ENCODE measurements at places on chromosomes 12 and 14. TPM values are rescaled to one million over a fixed set of nuclear protein-coding genes. Genes with fewer than 3 reads are reported as not detected.

TPPP2 gene
- total RNA-seq: 1.1 TPM

ENDOU gene
- not detected for total RNA-seq

SMARCC2 gene
- total RNA-seq: 68.8 TPM

OTX2 gene
- not detected for total RNA-seq

HHIPL1 gene
- 1.5 TPM for total RNA-seq

COX14 gene
- total RNA-seq: 234 TPM

DNA sequence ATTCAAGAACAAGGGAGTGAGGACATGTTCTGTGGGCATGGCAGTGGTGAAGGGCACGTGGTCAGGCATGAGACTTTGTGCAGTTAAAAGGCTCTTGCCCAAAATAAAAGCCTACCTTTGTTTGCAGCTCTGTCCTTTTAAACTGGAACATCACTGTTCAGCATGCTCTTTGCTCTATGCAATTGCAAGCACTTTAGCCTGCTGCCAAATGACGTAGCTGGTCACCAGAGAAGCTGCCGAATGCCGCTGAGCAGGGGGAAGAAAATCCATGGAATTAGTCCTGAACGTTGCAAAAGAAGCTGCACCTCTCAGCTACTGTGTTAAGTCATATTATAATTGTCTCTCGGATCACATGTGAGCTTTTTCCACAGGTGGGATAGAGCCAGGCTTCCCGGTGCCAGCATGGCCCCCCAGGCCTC lies 176.3 kb upstream of the DIO2 start:
- no peak for DNase-seq

DNA sequence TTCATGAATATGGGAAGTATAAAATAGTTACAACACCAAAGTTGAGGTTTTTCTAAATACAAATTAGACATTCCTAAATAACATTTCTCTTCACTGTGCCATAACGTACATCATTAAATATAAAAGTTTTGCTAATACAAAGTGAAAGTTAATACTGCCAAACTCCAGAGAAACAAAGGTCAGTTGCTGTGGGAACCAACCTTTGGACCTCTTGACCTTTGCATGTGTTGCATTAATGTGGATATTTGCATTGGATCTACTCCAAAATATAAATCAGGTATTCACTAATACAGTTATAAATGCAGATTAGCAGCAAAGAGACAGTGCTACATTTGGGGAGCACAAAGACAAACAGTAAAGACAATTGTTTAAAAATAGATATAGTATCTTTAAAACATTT lies 366.0 kb upstream of the USP15 start:
- no peak for DNase-seq

GRCh38 chr12:51390457-51390856 lies 749 bp downstream of the GALNT6 start:
- no peak for DNase-seq

- no peak for DNase-seq
Measured at GRCh38 chr12:94990222-94990621, 13.3 kb downstream of the NDUFA12 start.

GRCh38 chr14:50944647-50945413 lies 547 bp upstream of the PYGL start:
- peak; percentile 75 for DNase-seq

DNA sequence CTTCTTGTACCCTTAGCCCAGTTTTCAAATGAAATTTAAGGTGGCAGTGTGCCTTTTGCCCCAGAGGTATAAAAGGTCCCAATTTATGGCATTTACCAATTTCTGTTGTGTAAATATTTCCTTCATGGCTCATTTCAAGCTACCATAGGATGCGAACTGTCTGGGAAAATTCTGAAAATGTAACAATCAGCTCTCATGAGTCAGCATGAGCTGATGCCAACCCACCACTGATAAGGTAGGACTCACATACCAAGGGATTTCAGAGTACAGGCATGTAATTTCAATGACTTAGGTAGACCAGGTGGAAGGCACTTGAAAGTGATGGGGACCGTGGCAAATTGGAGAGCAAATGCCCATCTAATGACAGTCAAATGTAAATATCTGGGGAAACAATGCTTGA lies 169.5 kb downstream of the TTC8 start:
- DNase-seq: no peak

- no peak for DNase-seq
Measured at GRCh38 chr14:49451938-49452337, 134.2 kb downstream of the RPS29 start.

GRCh38 chr12:126869644-126870043 lies 1397.3 kb upstream of the TMEM132C start:
- DNase-seq: no peak

- no peak for DNase-seq
Measured at GRCh38 chr12:65387396-65387795, 108.9 kb downstream of the MSRB3 start.

- no peak for DNase-seq
Measured at GRCh38 chr12:50734409-50735263, 29.3 kb upstream of the ATF1 start.

DNA sequence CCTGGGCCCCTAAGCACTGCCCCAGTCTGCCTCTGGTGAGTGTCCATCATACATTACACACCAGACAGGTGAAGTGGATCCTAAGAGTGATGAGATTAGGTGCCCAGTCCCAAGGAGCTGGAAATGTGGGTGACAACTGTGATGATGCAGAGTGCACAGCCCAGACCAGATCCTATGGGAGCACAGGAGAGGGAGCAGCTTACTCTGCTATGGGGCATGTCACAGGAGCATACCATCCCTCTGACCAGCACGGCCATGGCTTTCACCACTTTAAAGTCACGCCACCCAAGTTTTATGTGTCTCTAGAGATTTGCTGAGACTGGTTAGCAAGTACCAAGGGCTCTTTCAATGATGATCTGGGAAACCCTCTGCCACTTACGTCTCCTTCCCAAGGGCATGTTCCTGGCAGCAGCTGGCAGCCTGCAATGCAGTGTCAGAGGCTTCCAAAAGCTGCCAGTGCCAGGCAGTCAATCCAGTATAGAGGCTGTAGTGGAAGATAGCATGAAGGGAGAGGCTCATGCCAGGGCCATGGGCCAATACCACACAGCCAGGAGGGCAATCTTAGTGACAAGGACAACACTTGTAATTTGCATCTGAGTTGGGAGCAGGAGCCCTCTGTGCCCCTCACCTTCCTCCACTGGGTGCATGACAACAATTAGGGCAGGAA lies 40.2 kb downstream of the STAB2 start:
- DNase-seq: peak; percentile 78
